Stimulated activated CD4-positive, alpha-beta T cell treated with anti-CD3 and anti-CD28 coated beads, Interleukin-15, amount 100 ng/mL, for 24 hours (primary cell): ENCODE measurements at places on chromosomes 12 and 14.

GRCh38 chr12:120490833-120491512, 4.9 kb upstream of the DYNLL1 start:
- DNase-seq, result no peak

- DNase-seq, result no peak
Measured at GRCh38 chr12:117842220-117842619, 126.6 kb downstream of the KSR2 start.

DNA sequence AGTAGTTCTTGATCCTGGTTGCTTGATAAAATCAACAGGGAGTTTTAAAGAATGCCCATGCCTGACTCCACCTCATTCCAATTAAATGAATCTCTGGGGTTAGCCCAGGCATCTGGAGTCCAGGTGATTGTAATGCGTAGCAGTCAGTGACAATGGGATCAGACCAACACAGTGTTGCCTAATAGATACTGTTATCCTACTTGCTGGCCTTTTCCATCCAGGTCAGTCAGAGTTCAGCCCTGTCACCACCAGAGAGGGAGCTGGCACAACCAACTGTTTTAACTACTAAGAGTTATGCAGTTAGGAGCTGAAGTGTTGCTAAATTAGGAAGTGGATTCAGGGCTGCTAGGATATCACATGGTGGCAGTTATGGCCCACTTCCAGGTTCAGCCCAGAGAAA, 107.1 kb downstream of the GPR135 start:
- DNase-seq, result no peak

- no peak for DNase-seq
Measured at GRCh38 chr12:121873216-121873569, 14.5 kb upstream of the HPD start.

DNA sequence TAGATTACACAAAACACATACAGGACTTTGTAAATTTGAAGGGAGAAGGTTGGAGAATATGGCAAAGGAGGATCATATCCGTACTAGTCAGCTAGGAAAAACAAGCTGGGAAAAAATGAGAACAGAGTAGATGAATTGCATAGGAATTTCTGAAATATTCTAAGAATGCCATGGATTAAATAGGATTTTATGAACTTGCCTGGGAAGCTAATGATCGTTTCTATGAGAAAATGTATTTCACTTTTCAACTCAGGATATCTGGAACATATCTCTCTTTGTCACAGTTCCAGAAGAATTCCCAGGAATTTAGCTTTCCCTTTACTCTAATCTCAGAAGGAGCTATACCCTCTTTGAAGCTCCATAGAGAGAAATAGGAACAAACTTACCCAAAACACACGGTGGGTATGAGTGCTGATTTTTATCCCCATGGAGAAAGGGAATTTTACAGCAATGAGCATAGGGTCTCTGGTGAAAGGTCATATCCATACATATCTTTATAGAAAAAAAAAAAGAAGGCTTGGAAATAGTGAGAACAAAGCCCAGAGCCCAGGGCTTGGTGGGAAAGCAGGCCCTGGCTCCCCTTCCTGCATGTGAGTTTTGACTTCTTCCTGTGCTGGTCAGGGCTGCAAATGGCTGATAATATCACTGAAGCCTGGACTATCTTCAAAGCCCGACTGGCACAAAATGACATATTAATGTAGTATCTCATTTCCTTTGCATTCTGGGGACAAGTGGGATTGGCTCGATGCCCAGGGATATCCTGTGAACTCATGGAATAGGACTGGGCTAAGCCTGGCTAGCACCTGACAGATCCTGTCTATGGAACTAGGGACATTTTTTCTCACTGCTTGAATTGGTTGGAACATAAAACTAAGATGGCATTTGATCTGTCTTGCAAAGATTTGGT, 136.3 kb downstream of the AEBP2 start:
- DNase-seq, result no peak

GRCh38 chr14:94691660-94692034, 78.3 kb downstream of the GSC start:
- no peak for DNase-seq

- DNase-seq, result no peak
Measured at GRCh38 chr14:74549588-74549987, 56.0 kb downstream of the ISCA2 start.

- DNase-seq, result no peak
Measured at GRCh38 chr12:49068879-49069506, 786 bp downstream of the RHEBL1 start.

DNA sequence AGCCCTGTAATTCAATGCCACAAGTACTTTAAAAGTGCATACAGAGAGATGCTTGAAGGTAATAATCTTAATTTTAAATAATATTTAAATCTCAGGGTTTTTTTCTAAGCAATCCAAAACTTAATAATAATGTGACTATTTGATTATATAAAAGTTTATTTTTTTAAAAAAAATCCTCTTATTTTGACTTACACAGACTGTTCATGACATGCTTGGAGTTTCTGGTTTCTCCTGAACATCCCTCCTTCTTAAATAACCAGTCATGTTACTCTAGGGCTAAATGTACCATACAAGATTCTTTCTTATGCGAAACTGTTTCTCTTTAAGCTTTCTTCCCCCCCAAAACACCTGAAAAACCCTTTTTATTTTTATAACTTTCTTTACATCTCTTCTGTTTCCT, 58.2 kb upstream of the SLC2A13 start:
- no peak for DNase-seq

- no peak for DNase-seq
Measured at GRCh38 chr12:104975587-104976343, 10.4 kb upstream of the NOPCHAP1 start.

DNA sequence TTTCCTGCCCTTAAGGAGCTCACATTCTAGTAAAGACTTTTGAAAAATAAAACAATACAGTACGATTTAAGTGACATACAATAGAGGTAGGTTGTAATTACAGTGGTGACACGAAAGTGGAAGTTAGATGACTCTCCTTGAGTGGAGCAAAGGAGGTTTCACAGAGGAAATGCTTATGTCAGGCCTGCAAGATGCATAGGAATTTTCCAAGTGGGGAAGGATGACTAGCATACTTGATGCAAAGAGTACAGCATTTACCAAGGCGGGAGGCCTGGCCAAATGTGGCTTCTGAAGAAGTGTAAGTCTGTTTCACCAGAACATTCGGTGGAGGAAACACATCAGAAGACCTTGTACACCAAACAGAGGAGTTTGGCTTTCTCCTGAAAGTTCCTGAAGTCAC, 55.2 kb downstream of the ERO1A start:
- DNase-seq, result peak; percentile 53

DNA sequence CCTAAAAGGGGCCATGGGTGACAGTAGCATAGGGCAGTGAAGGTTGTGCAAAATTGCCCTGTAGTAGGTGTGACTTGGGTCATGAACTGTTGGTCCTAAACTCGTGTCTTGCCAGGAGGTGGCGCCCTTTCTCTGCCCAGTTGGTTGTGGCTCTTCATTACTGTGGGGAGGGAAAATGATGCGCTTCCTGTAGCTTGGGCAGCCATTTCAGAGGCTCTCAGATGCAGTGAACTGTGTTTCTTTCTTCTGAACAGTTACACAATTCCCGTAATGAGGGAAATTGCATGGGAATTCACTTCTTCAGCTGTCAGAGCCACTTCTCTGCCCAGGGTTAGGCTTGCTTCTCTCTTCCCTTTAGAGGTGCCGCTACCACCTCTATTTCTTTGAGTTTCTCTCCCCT, 148.1 kb upstream of the NRXN3 start:
- peak; percentile 80 for DNase-seq
